ENCODE measurements at places on chromosomes 2 and 18. TPM values are rescaled to one million over a fixed set of nuclear protein-coding genes. Genes with fewer than 3 reads are reported as not detected.

DNA sequence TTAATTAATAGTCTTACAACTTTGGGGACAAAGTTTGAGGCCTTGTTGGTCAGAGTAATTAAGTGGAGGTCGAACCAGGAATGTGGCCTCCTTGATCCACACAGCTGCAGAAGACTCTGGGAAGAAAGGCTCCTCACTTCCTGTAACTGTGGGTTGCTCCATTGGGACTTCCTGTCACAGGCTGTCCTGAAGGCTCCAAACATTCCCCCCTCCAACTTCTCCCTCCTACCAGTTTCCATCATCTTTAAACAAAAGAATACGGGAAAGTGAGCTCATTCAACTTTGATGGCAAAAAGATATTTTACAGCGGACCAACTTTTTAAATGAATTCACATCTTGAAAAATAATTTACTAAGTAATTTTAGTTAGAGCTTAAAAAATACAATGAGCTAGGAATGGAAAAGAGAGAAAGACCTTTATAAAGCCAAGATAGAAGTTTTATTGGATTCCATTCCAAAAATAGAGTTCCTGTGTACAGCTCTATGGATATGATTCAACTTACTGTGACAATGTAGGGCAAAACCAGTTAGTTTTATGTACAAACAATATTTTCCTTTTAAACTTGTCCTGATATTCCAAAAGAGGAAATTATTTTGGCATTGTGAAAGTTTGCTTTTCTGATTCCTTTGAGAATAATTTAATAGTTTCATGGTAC is 212.0 kb upstream of the NABP1 start:
- no peaks in the 10 kb centered on the region for H3K36me3 ChIP-seq
- no peak for DNase-seq
- no peaks in the 10 kb centered on the region for H3K27me3 ChIP-seq
- H3K4me1 ChIP-seq = peaks cover 30% of the 10 kb centered on the region
- H3K27ac ChIP-seq = no peak overlapping the region

Gene DTYMK
- total RNA-seq = 14.1 TPM

Gene GPR45
- total RNA-seq = not detected

Gene UGT1A6
- total RNA-seq = 22.9 TPM

DNA sequence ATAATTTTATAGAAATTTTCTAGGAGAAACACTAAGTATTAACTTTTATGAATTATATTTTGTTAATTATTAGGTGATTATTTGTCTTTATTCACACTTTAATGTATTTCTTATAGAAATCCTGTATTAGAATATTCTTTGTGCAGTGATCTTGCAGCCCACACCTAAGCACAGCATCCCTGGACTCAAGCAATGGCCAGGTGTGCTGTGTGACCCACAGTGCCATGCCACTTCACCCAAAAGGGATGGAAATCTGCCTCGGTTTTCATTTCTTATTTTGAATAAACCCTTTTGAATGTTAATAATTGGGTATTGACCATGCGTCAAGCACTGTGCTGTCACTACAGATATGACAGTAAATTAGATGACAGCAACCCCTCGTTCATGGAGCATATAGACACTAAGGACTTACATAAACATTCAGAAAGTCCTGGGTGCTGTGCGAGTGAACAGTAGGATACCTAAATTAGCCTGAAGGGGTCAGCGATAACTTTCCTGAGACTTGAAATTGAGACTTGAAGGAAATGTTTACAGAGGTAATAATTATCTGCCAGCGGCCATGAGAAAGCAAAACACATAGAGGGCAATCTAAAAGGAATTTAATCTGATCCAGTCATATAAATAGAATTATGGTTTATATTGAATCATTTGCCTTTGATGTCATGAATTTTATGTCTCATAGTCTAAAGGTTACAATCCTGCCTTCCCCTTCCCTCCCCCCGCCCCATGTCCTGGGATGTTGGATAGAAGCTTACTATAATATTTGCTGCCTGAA is 52.7 kb upstream of the CALCRL start:
- H3K4me1 ChIP-seq = no peaks in the 10 kb centered on the region
- no peak overlapping the region for H3K27ac ChIP-seq
- no peak for DNase-seq
- H3K4me3 ChIP-seq = no peak overlapping the region

- no peaks in the 10 kb centered on the region for H3K4me1 ChIP-seq
- H3K36me3 ChIP-seq = no peaks in the 10 kb centered on the region
- no peak overlapping the region for H3K4me3 ChIP-seq
- no peak overlapping the region for H3K27ac ChIP-seq
- H3K27me3 ChIP-seq = no peaks in the 10 kb centered on the region
- no peak for DNase-seq
Measured at GRCh38 chr2:143652692-143653091, 523.5 kb downstream of the ARHGAP15 start.

Gene EDAR
- total RNA-seq = not detected

Gene SEPTIN10
- 89.3 TPM for total RNA-seq

DNA sequence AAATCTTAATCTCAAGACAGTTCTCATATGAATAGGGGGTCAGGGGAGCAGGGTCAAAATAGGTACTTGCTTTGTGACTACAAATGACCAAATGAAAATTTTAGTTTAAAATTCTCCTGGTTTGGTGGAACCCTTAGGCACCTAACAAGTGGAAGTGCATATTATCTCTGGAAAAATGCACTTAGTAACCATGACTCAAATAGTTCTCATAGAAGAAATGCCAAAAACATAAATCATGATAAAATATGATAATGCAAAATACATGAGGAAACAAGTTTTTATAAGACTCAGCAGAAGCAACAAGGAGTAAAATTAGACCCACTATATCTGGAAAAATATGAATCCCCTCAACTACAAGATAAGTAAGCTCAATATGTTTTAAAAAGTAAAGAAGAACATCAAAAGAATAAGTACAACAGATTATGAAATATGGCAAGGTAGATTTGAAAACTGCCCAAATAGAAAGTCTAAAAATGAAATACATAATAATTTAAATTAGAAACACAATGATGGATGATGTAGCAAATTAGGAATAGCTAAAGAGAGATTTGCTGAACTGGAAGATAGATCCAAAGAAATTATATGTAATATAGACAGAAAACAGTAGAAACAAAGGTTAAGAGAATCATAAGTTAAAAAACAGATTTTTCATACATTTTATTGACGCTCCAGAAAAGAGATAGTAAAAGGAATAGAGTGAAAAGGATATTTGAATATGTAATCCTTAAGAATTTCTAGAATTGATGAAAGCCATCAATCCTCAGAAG is 308.3 kb downstream of the SETBP1 start:
- H3K36me3 ChIP-seq = no peaks in the 10 kb centered on the region
- no peak overlapping the region for H3K27ac ChIP-seq
- DNase-seq = no peak
- H3K4me1 ChIP-seq = no peaks in the 10 kb centered on the region

- no peaks in the 10 kb centered on the region for H3K36me3 ChIP-seq
- no peaks in the 10 kb centered on the region for H3K4me1 ChIP-seq
- no peak for DNase-seq
- no peak overlapping the region for H3K4me3 ChIP-seq
Measured at GRCh38 chr2:101930019-101930418, 61.7 kb upstream of the IL1R2 start.

DNA sequence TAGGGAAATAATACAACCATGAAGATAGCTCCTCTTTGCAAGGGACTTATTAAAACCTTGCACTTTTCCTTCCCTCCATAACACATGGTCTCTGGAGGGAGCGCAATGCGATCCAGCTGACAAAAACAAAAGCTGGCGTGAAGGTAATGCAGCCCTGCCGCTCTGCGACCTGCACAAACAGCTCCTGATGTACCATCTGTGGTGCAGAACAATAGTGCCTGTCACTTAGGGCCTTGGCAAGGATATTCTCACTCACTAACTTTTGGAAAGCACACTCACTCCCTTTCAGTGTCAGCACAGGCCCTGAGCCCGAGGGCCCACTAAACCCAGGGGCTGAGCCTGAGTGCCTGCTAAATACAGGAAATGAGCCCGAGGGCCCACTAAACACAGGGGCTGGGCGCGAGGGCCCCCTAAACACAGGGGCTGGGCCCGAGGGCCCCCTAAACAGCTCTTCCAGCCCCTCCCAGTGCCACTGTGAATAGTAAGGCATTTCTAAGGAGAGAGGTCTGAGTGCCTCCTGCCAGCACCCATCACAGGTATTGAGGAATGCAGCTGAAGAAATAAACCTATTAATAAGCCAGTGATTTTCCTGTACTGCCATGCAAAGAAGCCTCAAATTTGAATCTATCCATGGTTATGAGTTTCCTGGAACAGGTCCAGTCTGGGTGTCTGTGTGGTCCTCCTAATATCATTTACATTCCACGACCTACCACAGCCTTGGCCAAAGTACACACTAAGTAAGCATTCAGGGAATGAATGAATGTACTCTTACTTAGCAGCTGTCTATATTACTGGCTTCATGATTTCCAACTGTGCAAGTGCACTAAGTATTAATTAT is 9.3 kb downstream of the L3MBTL4 start:
- DNase-seq = no peak
- no peak overlapping the region for H3K27ac ChIP-seq
- H3K4me3 ChIP-seq = no peak overlapping the region
- H3K4me1 ChIP-seq = peaks cover 20% of the 10 kb centered on the region
- no peaks in the 10 kb centered on the region for H3K36me3 ChIP-seq

DNA sequence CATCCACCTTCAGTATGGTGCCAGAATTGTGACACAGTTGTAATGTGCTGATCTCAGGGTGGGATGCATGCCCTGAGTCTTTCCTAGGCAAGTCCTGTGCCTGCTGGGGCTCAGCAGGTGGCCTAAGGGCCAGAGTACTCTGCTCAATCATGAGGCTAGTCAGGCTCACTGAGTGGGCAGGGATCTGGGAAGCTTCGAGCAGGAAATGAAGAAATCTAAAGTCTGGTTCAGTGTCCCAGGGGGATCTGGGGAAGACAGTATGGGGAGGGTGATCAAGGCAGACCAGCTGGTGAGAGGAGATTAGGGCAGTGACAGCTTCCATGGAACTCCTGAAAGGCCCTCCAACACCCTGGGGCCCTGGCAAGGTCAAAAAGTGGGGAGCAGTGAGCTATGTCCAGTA is 8.9 kb upstream of the ANKRD29 start:
- H3K4me1 ChIP-seq = peaks cover 4% of the 10 kb centered on the region
- H3K27ac ChIP-seq = no peak overlapping the region
- no peaks in the 10 kb centered on the region for H3K27me3 ChIP-seq
- no peaks in the 10 kb centered on the region for H3K36me3 ChIP-seq

DNA sequence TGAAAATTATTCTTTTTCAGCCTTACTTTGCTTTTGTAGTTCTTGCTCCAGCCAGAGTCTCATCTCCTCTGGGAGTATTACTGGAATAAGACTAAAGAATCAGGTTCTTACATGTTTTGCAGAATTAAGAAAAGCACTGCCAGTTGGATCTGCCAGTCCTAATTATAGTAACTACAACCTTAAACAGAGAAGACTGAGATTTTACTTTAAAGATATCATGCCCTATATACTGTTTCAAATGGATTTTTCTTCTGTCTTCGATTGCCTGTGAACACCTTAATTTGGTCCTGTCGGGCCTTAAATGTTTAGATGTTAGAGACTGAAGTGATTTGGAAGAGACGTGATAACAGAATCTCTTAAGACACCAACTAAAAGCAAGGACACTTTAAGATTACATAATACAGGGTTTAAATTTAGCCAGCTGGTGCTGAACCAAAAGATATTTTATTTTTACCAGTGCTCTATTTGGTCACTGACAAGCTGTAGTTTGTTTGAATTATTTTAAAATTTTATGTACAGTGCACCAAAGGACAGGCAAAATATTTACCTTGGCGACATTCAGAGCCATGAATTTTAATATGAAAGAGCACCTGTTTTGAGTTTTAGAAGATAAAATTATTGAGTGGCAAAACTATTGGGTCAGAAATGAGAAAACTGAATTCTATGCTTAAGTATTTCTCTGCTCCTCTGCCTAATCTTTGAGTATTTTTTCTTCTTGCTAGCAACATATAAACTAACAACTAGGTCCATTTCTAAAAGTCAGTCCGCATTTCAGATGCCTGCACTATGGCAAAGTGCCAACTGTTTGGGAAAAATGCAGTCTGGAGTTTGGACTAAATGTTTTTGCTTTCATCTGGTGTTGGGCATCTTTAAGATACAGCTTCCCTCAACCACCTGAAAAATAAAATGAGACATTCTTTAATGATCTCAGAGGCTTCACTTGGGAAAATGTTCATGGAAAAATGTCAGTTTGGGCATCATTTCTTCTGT is 300.0 kb downstream of the XIRP2 start:
- no peaks in the 10 kb centered on the region for H3K27me3 ChIP-seq
- H3K4me3 ChIP-seq = no peak overlapping the region
- DNase-seq = no peak

GRCh38 chr2:96115631-96116423 is 544 bp downstream of the ADRA2B start:
- peaks cover 18% of the 10 kb centered on the region for H3K4me1 ChIP-seq
- no peak overlapping the region for H3K27ac ChIP-seq
- DNase-seq = no peak
- no peaks in the 10 kb centered on the region for H3K36me3 ChIP-seq

GRCh38 chr18:23259701-23260681 is 124.7 kb downstream of the CABLES1 start:
- peak overlapping the region; percentile 6 for H3K4me3 ChIP-seq
- H3K27ac ChIP-seq = peak overlapping the region; percentile 82
- DNase-seq = peak; percentile 89
- peaks cover 28% of the 10 kb centered on the region for H3K36me3 ChIP-seq
- H3K27me3 ChIP-seq = no peaks in the 10 kb centered on the region

DNA sequence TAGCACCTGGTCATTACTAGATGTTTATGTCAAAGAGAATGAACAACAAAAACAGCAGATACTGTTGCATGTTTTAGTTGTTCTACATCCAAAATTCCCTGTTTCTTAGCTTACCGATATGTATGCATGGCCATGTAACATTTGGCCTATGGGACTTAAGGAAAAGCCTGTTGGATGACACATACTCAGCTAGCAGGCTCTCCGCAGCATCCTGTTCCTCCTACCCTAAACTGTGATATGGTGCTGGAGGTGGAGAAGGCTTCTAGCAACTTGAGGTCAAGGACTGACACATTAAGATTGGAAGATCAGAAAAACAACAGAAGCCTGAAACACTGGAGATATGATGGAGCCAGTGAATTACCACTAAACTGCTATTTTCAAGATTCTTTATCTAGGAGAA is 537.8 kb downstream of the LRRTM4 start:
- no peak overlapping the region for H3K27ac ChIP-seq
- no peak overlapping the region for H3K4me3 ChIP-seq
- H3K36me3 ChIP-seq = no peaks in the 10 kb centered on the region
- no peaks in the 10 kb centered on the region for H3K27me3 ChIP-seq
- no peaks in the 10 kb centered on the region for H3K4me1 ChIP-seq

DNA sequence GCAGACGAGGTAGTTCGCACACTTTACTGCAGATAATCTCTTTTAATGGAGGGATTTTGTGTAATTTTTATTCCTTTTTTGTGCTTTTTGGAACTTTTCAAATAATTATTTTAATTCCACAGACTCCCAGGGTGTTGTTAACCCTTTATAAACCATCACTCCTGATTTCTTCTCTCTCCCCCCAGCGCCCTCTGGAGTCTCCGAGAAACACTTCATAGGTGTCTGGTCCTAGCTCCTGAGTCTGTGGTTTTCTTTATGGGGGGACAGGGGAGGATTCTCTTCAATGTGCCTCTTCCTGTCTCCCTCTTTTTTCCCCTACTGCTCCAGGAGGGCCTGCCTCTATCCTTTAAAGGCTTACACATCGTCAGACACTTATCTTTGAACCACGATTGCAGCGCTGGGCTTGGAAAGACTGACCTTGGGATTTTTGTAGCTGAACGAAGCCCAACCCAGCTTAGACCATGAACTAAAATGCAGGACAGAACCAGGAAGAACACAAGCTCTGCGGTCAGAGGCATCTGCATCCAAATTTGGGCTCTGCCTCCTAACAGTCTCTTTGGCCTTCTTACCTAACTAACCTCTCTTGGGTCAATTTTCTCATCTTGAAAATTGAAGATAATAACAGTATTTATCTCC is 7.1 kb upstream of the PKDCC start:
- H3K4me3 ChIP-seq = no peak overlapping the region
- peaks cover 14% of the 10 kb centered on the region for H3K4me1 ChIP-seq
- no peaks in the 10 kb centered on the region for H3K36me3 ChIP-seq
- DNase-seq = no peak
- no peak overlapping the region for H3K27ac ChIP-seq

All from stomach (tissue), 19 donors.